ENCODE measurements at places on chromosomes 3 and 15.
A peak's percentile ranks its signal among the peaks of the same experiment; 100 is the strongest.

DNA sequence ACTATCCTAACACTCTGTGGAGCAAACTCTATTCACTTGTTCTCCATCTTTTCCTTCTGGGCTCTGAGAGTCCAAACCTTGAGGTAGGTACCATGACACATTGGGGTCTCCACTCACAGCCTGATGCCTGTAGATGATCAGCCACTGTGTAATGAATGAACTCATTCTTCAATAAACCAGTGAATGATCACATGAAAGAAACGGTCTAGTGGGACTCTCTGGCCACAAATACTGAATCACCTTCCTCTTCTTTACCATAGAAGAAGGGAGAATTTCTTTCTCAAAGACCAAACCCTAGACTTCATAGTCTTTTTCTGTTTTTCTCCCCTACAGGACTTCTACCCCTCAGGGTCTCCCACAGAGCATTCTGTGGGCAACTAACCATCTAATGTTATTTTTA is 20.5 kb upstream of the ABHD2 start:
- no peak for DNase-seq

- DNase-seq: no peak
These were observed 8.9 kb downstream of the GYG1 start for GRCh38 chr3:149000206-149000745.

DNA sequence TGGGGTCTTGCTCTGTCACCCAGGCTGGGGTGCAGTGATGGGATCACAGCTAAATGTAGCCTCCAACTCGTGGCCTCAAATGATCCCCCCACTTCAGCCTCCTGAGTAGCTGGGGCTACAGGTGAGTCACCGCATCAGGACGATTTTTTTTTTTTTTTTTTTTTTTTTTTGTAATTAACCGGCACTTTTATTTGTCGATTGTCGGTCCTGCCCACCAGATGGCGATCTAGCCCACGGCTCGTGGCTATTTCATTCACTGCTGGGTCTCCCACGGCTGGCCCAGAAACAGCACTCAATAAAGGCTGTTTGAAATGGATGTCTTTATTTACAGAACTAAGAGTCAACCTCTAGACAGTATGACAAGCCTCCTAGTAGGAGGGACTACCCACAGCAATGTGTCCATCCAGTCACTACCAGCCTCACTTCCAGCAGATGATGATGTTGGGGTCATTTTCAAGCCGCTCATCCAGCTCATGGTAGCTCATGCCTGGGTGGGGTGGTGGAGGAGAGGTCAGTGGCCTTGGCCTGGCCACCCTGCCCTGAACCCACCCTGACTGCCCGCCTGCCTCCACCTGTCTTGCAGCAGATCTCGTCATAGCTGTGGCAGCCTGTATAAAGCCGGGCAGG is 1.8 kb upstream of the ZMYND10 start:
- peak; percentile 73 for DNase-seq

DNA sequence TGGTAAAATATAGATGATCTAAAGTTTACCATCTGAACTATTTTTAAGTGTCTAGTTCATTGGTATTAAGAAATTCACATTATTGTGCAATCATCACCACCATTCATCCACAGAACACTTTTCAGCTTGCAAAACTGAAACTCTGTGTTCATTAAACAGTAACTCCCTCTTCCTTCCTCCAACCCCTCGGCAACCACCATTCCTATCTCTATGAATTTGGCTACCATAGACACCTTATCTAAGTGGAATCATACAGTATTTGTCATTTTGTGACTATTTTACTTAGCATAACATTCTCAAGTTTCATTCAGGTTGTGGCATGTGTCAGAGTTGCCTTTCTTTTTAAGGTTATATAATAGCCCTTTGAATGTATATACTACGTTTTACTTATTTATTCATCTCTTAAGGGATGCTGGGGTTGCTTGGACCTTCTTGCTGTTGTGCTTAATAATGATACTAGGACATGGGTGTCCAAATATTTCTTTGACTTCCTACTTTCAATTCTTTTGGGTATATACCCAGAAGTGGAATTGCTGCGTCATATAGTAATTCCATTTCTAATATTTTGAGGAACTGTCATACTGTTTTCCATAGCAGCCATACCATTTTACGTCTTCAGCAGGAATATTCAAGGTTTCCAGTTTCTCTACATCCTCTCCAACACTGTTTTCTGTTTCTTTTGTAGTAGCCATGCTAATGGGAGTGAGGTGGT is 20.9 kb downstream of the KAT2B start:
- no peak for DNase-seq

DNA sequence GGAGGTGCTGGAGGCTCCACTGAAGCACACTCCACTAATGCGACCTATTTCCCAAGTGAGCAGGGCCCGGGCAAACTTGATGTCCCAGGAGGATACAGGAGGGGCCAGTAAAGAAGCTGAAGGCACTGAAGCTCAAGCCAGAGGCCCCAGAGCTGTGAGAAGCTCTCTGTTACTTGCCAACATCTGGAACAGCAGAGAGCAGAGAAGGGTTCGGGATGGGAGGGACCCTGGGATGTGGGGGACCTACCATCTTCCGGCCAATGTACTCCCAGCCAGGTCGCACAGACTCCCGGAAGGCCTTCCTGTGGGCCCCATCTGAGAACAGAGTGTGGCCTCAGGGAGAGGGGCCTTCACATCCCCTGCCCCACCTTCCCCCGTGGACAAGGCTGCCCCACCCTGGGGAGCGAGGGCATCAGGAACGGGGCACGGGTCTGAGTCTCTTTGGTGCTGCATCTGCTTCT is 3.1 kb downstream of the HHATL start:
- DNase-seq: no peak

- DNase-seq: no peak
These were observed 9.3 kb downstream of the ZPLD1 start for GRCh38 chr3:102444101-102444500.

GRCh38 chr3:151218136-151218535 is 15.1 kb upstream of the GPR171 start:
- no peak for DNase-seq

- no peak for DNase-seq
These were observed 152.4 kb downstream of the APBA2 start for GRCh38 chr15:29037997-29038705.

DNA sequence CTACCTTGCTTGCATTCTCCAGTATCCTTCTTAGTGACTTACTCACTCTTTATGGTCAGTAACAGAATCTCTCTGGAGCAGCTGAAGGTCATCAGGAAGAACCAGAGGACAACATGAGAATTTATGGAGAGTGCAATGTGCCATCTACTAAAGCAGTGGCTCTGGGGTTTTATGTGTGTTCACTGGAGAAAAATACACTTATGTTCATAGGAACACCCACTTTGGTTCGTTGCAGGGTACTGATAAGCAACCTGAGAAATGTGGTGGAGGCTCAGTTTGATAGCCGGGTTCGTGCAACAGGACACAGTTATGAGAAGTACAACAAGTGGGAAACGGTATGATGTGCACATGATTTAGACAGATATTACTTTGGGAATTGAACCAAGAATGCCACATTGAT is 12.8 kb downstream of the CPB1 start:
- no peak for DNase-seq

GRCh38 chr3:775178-775880 is 317.5 kb upstream of the CNTN6 start:
- DNase-seq: no peak

GRCh38 chr3:10194328-10195071 is 29.8 kb downstream of the IRAK2 start:
- no peak for DNase-seq

- DNase-seq: no peak
These were observed 20.8 kb upstream of the RNF111 start for GRCh38 chr15:58966698-58967097.

DNA sequence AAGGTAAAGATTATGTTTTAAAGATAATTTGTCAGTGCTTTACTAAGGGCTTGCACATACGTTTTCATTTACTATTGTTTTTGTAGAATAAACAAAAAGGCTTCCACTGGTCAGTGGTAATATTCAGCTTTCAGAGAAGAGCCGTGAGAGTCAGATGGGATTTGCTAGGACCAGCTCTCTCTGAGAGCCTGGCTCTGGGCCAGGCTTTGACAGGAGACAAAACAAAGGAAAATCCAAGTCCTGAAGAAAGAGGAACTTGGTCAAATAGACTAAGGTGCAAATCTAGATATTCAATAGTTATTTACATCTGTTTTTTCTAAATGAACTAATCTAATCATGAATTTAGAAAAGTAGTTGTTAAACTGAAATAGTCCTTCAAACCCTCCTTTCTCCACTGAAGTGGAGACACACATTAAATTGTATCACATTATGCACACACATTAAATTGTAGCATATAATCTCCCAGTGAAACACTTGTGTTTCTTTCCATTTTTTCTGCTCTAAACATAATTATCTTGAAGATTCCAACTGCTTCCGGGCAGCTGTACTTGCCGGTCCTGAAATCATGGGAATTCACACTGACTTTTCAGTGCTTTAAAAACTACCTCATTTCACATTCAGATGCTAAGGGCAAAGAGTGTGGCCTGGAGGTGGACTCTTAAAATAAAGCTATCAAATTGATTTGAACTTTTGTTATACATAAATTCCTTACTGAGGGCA is 55.1 kb upstream of the FILIP1L start:
- DNase-seq: no peak

- DNase-seq: peak; percentile 43
These were observed 29.6 kb downstream of the AAGAB start for GRCh38 chr15:67224889-67225288.

GRCh38 chr15:69914040-69914439 is 183.7 kb downstream of the TLE3 start:
- no peak for DNase-seq

DNA sequence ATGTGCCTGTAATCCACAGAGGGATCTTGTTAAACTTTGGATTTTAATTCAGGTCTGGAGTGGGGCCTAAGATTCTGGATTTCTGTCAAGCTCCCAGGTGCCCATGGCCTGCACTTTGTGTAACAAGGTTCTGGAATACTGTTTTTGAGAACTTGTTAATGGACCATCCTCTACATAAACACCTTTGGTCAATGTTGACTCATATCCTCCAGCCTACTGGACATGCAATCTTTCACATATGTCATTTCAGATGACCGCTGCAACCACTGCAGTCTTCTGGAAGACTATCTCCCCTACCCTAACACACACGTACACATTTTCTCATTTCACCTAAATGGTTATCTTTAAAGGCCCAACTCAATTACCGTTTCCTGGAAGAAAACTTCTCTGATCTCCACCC is 302.1 kb upstream of the TPRG1 start:
- DNase-seq: no peak

DNA sequence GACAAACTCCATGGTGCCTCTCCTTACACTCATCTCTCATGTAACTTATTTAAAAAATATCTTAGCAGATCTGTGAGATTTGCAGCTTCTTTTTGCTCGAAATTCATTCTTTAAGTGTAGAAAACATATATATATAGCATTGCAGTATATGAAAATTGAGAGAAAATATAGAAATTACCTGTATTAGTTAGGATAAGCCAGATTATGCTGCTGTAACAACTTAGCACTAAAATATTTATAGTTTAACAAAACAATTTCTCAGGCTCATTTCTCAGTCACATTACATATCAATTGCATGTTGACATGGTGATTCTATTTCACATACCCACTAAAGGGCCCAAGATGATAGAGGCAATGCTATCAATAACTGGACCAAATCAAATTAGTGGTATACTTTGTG is 54.7 kb downstream of the NR2F2 start:
- DNase-seq: no peak

GRCh38 chr3:43948013-43948412 is 257.3 kb downstream of the ABHD5 start:
- no peak for DNase-seq

- DNase-seq: no peak
These were observed 50.4 kb downstream of the BOC start for GRCh38 chr3:113261626-113262303.

DNA sequence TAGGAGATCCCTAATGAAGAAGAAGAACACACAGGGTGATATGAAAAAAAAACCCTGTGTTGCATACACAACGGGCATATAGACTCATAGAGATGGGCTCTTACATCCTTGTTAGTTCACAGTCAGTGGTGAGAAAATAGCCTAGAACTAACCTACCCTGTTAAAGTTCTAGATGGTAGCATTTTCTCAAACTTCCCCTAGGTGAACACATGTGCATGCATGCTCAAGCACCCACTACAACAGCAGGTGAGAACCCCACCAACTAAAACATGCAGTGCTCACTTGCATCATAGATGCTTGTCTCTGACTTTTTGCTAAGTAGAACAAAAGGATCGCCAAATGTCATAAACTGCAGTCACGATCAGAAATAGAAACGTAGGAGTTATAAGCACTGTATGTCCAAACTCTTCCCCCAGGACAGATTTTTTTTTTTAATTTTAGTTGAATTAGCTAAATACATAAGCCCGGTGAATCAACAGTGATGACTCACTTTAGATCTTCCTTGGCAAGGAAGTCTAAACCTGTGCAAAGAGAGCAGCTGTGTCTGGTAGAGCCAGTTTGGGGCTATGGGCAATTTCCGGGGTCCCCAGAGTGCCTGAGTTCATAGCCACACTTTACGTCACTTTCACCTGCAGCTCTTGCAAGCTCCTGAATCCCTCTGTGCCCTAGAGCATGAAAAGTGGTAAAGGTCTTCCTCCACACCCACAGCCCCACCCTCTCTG is 96.2 kb upstream of the SEMA6D start:
- peak; percentile 23 for DNase-seq

DNA sequence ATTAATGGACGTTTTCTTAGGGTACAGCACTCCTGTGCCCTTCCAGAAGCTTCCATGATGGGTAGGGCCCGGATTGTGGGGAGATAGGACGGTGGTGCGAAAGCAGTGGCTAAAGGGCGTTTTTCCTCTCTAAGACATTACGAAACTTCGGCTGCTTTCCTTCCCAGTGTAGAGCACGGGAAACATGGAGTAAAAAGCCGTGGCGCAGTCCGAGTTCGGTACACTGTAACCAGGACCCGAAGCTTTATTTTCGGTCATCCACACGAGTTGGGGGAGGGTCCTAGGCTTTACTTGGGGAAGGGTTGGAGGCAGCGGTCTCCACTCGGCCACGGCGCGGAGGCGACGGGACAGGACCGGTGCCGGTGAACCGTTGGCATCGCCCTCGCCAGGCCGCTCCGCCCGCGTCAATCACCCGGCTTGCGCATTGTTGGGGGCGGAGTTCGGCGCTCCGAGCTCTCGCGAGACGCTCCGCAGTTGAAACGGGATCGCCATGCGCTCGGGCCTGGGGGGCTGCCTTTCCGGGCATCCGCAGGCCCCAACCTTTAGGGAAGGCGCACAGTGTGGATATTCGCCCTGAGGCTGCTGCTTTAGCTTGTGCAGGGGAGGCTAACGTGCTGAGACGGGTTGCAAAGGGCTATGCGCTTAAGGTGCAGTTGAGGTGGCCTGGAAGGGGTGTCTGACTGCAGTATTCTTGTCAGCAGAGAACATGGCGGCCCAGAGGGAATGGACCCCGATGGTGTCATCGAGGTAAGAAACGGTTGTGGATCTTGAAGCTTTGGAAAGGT is 546 bp downstream of the EIF4A2 start:
- peak; percentile 87 for DNase-seq

GRCh38 chr15:41827290-41827879 is 507 bp upstream of the JMJD7 start:
- DNase-seq: peak; percentile 51

DNA sequence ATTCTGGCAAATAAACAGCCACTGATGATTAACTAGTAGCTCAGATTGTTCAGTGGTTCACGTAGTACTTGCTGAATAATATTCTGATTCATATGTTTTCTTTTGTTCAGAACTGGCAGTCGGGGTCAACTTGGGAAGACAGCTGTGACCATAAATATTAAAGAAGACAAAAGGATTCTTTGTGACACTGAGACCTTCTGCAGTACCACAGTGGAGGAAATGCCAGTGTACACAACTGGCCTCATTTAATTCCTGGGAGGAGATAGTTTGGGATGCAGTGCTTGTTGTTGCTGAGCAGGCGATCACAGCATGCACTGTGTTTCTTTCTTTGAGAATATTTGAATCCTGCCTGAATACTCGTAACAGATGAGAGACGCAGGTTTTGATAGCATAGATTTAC is 26.7 kb upstream of the MCF2L2 start:
- no peak for DNase-seq

Measured in colonic mucosa (tissue), 4 donors.